T-cell (primary cell): ENCODE measurements at places on chromosomes 11 and 22.

DNA sequence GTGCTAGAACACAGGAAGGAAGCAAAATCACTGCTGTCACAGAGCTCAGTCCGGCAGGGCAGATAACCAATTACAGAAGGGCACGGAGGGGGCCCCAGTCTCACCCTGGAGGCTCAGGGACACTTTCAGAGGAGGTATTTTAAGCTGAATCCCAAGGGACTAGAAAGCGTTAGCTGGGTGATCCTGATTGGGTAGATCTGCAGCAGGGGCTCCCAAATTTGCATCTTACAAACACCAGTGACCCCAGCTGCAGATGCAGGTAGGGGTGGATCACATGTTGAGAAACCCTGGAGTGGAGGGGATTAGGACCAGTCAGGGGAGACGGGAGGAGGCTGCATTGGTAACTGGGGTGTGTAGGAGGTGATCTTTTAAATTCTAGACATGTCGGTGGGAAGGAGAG, 91.4 kb downstream of the CSNK2A3 start:
- DNase-seq = no peak

DNA sequence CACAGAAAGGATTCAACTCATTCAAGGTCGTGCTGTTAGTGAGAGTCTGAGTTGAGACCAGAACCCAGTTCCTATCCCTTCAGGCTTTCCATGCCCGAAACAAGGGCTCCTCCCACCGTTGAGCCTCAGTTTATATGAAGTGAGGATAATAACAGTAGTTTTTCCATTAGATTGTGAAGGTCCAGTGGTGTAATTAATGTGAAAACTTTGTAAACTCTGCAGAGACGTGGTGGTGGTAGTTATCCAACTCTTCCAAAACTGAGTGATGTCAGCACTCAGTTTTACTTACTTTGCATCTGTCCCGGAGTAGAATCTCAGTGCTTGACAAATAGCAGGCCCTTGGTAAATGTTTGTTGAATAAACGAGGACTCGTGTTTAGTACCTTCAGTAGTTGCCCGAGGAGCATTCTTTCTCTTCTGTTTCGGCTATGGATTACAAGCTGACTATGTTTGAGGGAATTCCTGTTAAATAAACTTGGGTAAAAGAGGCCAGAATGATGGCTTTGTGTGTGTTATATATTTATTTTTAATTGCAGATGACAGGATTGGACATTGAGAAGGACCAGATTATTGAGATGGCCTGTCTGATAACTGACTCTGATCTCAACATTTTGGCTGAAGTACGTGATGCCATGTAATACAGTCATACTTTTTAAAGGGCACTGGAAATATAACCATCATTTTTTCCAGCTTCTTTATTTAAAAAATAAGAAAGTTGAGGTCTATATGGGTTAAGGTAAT, 1.0 kb downstream of the REXO2 start:
- no peak for DNase-seq

DNA sequence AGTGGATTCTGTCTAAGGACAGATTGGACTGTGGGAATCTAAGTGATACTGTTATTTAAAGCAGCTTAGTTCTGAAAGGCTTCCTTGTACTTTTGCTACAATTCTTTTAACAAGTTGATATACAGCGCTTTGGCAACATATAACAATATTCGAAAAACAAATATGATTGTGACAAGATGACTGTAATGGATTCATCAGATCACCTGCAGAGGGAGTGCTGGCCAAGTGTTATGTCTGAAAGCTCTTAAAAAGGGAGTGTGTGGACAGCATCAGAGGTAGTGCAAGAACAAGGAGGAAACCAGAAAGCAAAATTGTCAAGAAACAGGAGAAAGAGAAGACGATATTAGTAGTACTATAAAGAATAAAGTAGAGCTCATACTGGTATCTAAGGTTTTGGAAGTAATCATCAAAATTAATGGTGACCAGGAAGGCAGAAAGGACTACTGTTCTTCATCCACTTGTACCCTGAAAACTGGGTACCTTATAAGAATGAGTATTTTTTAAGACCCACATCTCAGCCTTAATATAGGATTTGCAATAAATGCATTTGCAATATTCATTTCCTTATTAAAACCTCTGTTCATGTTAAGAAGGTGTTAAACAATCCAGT, 1112.0 kb upstream of the CCDC90B start:
- DNase-seq = no peak

GRCh38 chr11:7278314-7278917, 26.7 kb downstream of the SYT9 start:
- DNase-seq = no peak

GRCh38 chr11:126718276-126718675, 282.3 kb downstream of the KIRREL3 start:
- DNase-seq = no peak

DNA sequence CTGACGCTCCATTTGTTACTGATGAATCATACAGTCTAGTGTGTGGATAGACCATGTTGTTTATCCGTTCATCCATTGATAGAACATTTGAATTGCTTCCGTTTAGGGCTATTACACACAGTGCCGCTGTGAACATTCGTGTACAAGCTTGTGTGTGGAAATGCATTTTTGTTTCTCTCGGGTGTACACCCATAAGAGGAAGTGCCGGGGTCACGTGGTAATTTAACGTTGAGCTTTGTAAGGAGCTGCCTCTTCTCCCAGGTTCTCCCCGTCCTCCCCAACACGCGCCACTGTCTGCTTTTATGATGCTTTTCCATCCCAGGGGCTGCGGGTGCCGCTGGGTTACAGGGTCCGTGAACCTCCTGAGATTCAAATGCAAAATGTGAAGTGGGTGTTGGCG, 142.3 kb downstream of the IGLL1 start:
- no peak for DNase-seq

GRCh38 chr11:2672553-2673249, 27.1 kb downstream of the KCNQ1OT1 start:
- no peak for DNase-seq

DNA sequence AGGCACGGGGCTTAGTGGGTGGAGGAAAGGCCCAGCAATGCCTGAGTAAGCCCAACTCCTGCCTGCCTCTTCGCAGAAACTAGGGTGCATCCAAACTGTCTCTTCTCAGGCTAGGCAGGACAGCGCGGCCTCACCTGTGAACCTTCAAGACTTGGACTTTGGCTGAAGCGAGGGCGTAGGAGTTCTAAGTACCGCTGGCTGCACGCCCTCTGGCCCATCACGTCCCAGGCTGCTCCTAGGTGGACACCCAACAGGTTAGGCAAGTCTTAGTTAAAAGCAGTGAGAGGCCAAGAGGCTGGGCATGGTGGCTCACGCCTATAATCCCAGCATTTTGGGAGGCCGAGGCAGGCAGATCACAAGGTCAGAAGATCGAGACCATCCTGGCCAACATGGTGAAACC, 1.8 kb upstream of the DDB2 start:
- no peak for DNase-seq

- no peak for DNase-seq
These were observed 283.2 kb downstream of the ST3GAL4 start for GRCh38 chr11:126638648-126639047.
